ENCODE measurements at places on chromosomes 6 and 20.
A peak's percentile ranks its signal among the peaks of the same experiment; 100 is the strongest.

DNA sequence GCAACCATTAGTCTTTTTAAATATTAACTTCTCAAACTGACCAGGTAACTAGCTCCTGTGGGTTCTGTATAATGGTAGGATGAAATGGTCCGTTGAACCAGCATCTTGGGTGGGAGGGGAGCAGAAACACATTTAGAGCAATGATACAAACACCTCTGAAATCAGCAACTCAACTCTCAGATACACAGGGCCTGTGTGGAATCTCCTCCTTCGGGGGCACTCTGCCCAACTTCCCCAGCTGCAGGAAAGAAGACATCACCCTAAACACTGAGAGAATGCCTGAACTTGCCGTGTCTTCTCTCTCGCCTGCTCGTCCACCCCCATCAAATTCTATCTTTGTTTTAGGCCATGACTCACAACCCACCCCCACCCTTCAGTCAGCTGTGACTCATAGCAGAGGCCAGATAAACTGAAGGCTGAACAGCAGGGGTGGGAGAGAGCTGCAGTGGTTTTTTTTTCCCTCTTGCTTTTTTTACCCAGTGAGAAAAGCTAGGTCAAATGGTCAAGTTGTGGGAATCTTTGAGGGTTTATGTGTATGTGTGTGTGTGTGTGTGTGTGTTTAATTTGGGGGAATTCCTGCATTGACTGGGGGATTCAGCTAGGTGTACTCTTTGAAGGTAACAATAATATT lies 593.4 kb upstream of the JAG1 start:
- DNase-seq, result peak; percentile 95

DNA sequence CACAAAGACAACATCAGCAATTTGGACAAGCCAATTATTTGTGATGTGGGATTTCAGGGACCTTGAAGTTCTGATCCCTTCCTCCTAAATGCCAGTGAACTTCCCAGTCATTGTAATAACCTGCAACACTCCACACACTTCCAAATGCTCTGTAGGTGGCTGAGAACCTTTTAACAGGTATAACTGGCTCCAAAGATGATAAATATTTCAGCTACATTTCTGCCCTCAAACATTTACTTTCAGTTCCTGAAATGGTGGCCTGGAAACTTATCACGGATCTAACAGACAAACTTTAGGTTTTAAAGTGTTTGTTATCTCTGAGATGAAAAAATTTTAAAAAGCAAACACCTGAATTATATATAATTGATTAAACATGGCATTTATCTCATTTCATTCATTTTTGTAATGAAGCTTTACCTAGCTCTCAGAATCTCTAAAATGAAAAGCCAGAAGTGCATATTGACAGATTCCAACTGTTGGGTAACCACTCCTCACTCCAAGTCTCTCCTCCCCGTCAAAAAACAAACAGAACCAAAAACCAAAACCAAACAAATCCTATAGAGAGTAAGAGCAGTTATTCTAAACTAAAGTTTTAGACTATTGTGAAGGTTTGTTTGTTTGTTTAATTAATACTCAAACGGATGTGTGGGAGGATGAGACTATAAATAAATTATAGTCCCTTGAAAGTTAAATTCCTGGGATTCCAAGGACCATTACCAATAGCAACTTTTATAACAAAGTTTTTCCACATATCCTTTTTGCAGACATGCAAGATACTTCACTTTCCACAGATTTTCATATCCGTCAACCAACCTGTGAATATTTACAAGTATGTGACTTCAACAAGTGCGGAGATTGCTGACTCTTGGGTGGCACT lies 12.4 kb upstream of the KIAA0408 start:
- DNase-seq, result no peak

DNA sequence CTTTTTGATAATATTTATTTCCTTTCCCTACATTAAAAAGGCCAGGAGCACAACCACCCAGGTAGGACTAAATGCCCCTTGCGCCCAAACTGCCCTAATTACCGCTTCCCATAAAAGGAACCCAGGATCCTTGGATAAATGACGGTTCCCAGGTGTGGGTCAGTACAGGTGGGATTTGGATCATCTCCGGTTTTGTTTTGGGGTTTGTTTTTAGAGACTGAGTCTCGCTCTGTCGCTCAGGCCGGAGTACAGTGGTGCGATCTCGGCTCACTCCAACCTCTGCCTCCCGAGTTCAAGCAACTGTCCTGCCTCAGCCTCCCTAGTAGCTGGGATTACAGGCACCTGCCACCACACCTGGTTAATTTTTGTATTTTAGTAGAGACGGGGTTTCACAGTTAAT lies 28.4 kb downstream of the ZNF217 start:
- DNase-seq, result no peak

- DNase-seq, result no peak
Measured at GRCh38 chr6:105080279-105080678, 99.5 kb downstream of the POPDC3 start.

GRCh38 chr6:18579869-18580268 lies 192.7 kb downstream of the RNF144B start:
- DNase-seq, result no peak

GRCh38 chr6:3847521-3847920 lies 1.7 kb upstream of the FAM50B start:
- DNase-seq, result no peak

Measured in fibroblast of mammary gland (primary cell).